EH (cell line): ENCODE measurements at places on chromosomes 5 and 9.

DNA sequence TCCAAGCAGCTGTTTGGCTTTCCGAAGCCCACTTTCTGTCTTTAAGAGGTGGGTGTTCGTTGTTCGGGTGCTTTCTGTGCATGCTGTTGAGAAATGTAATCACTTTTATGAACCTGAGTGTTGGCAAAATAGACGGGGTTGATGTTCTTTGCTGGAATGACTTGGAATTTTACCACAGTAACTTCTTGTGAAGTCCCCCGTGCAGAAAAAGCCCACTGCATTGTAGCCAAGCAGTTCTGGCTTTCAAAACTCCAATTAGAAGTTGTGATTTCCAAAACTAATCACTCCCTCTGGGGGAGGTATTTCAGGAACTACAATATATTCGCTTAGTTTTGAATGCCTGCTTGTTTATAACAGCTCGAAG lies 111.1 kb downstream of the PAM start:
- peak; percentile 37 for DNase-seq

- no peak for DNase-seq
Measured at GRCh38 chr5:91175708-91176107, 207.4 kb downstream of the ARRDC3 start.

DNA sequence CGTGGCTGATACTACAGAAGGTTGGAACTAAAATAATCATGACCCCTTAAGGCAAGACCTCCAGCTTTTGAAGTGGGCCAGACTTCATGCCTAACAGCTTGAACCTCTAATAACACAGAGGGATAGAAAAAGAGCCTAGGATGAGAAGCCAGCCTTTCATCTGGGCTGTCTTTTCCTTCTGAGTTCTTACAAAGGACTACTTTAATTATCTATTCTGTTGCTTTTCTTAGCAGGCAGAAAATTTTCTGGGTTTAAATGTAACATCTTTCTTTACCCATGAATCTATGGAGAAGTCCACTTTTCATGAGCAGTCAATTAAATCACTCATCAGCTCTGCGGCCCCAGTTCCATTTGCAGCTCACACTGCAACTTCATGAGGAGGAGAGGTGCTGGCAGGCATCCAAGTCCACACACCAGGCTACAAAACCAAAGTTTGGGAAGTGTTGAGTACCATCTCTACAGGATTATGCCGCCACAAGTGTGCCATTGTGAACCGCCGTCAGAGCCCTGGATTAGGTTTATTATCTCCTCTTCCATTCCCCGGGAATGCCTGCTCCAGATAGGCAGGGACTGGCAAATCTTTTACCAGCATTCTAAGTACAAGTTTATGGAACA lies 192.0 kb downstream of the TLE4 start:
- no peak for DNase-seq

GRCh38 chr9:121463026-121463807 lies 36.4 kb downstream of the GGTA1 start:
- peak; percentile 16 for DNase-seq

DNA sequence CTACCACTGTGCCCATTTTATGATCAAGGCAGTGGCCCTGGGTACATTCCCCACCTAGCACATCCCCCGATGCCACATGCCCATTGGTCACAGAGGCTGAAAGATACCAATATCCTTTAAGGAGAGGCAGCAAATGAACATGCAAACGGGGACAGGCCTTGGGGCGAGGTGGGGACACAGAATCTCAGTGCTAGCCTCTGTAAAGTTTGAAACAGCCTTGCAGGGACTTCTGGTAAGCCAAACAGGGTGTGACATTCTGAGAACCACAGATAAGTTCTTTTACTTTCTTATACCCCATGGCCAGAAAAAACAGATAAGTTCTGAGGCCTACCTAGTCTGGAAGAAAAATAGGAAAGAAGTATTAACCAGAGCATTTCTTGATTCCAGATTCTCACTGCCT lies 60.5 kb downstream of the ACER2 start:
- no peak for DNase-seq
